CMK (cell line): ENCODE measurements at places on chromosomes 1 and 21.

GRCh38 chr1:89710498-89711139, 77.7 kb downstream of the LRRC8C start:
- no peak for DNase-seq

- no peak for DNase-seq
These were observed 147.9 kb downstream of the RASAL2 start for GRCh38 chr1:178241837-178242236.

DNA sequence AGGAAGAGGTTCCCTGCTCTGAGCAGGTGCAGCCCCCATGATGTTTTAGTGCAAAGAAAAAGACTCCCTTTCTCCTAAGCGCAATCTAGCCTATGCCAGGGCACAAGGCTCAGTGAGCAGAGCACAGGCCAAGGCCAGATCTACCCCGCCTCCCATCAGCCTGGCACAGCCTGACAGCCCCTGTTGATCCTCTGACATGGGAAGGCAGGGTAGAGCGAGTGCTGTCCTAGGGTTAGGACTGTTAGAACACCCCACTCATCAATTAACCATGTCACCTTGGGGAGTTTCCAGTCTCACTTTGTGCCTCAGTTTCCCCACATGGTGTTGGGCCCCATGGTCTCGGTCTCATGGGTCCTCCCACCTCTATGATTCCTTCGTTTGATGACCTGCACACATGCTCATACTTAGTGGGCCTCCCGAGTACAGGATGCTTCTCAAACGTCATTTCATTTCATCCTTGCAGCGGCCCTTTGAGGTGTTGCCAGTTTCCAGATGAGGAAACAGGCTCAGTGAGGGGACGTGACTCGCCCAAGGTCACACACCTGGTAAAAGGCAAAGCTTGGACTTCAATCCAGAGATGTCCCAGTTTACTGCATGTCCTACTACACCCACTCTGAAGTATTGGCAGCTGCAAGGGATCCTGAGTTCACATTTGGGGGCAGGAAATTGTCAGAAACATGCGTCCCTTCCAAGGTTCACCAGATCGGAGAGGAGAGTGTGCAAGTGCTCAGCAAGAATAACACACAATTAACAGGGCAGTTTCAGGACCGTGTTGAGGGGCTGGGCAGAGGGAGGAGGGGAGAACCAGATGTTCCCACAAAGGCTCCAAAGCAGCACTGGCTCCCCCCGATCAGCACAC, 213.3 kb downstream of the TRABD2B start:
- no peak for DNase-seq

- DNase-seq = no peak
These were observed 95.5 kb downstream of the SSBP3 start for GRCh38 chr1:54310439-54311328.
